ENCODE measurements at places on chromosomes 12 and 14. TPM values are rescaled to one million over a fixed set of nuclear protein-coding genes. Genes with fewer than 3 reads are reported as not detected.

The RND1 gene
- 5.6 TPM for total RNA-seq

The ZDHHC22 gene
- not detected for total RNA-seq

The NCKAP5L gene
- 13.3 TPM for total RNA-seq

The BTG1 gene
- total RNA-seq, result 7.3 TPM

The CLEC14A gene
- total RNA-seq, result 0.15 TPM

The PUS1 gene
- total RNA-seq, result 8.0 TPM

The SLC38A6 gene
- 17.8 TPM for total RNA-seq

The STYX gene
- 13.2 TPM for total RNA-seq

The VWF gene
- total RNA-seq, result 0.75 TPM

The SMIM41 gene
- total RNA-seq, result 0.15 TPM

The TBC1D30 gene
- total RNA-seq, result 0.08 TPM

The AKAP6 gene
- 18.2 TPM for total RNA-seq

The ATL1 gene
- total RNA-seq, result 0.98 TPM

The ZC3H14 gene
- total RNA-seq, result 42.9 TPM

The BEST3 gene
- not detected for total RNA-seq

The ARHGDIB gene
- total RNA-seq, result 3.9 TPM

The PRH1 gene
- total RNA-seq, result 9.3 TPM

The SLCO1B1 gene
- total RNA-seq, result not detected

The OASL gene
- 0.23 TPM for total RNA-seq

The HAL gene
- 0.47 TPM for total RNA-seq

The ARHGEF25 gene
- total RNA-seq, result 23.8 TPM

The SLC4A8 gene
- 0.08 TPM for total RNA-seq

The PTHLH gene
- total RNA-seq, result 0.83 TPM

The KRT78 gene
- not detected for total RNA-seq

The PPFIA2 gene
- 0.08 TPM for total RNA-seq

The RCOR1 gene
- total RNA-seq, result 7.0 TPM

The MIS18BP1 gene
- total RNA-seq, result 16.9 TPM

The SAMD15 gene
- total RNA-seq, result 2.0 TPM

The MYH6 gene
- not detected for total RNA-seq

The STON2 gene
- total RNA-seq, result 0.23 TPM

The ERP27 gene
- not detected for total RNA-seq

The CLEC1B gene
- total RNA-seq, result not detected

The NANOG gene
- total RNA-seq, result not detected

The FSCB gene
- total RNA-seq, result not detected
